ENCODE measurements at places on chromosomes 3 and 15. TPM values are rescaled to one million over a fixed set of nuclear protein-coding genes. Genes with fewer than 3 reads are reported as not detected.

CYP1A1 gene
- not detected for polyA plus RNA-seq

EPHB1 gene
- polyA plus RNA-seq = 6.2 TPM

MEF2A gene
- polyA plus RNA-seq = 47.4 TPM

GRCh38 chr3:130997289-130997688 is 29.3 kb downstream of the ASTE1 start:
- no peak for DNase-seq

GRCh38 chr15:40928821-40929659 is at the start of gene DLL4:
Gene DLL4, plus strand, starts transcription at chr15:40929340. Its CDS starts 329 bp downstream, at chr15:40929669.
- DNase-seq = no peak

- no peak for DNase-seq
Observed at GRCh38 chr3:186476541-186476940, 67.6 kb downstream of the CRYGS start.

DNA sequence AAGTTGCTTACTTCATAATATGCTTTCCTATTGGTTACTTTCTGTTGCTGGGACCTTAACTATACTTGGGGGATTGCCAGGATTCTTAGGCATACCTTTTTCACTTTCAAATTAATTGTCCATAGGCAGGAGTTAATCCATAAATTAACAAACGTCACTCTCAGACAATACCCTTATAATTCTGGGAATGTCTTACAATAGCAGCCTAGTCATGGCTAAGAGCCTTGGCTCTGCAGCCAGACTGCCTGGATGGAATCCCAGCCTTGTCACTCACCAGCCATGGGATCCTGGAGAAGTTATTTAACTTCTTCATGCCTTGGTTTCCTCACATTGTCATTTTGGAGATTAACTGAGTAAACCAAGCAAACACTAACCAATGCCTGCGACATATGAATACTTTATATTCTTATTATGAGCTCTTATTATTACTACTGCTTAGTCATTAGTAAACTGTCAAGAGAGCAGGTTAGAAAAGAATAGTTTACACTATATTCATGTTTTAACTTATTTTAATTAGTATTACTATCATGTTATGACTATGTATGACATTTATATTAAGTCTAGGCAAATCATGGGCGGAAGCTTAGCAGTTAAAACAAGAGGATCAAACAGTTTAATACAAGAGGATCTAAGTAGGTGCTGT is 29.0 kb downstream of the GYG1 start:
- no peak for DNase-seq

- no peak for DNase-seq
Observed at GRCh38 chr15:73996939-73997338, 2.4 kb downstream of the PML start.

- no peak for DNase-seq
Observed at GRCh38 chr3:88882121-88882520, 225.3 kb upstream of the EPHA3 start.

GRCh38 chr3:183301937-183302580 is 49.0 kb downstream of the B3GNT5 start:
- no peak for DNase-seq

DNA sequence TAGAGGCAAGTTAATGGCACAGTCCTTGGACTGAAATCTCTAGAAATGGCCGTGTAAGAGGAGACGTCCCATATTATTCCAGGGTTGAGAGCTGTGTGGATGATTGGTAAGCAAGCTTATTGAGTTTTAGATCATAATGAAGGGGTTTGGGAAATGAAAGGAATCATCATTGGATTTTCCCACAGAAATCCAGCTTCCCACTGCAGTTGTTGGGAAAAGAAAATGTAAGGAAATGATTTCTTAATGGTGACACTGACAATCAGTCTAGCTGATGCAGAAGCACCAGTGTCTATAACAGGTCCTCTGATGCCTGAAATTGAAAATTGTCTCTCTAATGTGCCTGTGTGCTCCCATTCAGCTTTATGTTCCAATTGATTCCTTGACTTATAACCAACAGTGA is 728.6 kb downstream of the GRM7 start:
- DNase-seq = no peak

- DNase-seq = no peak
Observed at GRCh38 chr15:88142121-88142520, 114.4 kb downstream of the NTRK3 start.

Measured in renal cortex interstitium (tissue), 15 donors.